ENCODE measurements at places on chromosomes 11 and 22.
A peak's percentile ranks its signal among the peaks of the same experiment; 100 is the strongest.

GRCh38 chr11:72668629-72669347 is 5.4 kb downstream of the PDE2A start:
- no peak for DNase-seq

GRCh38 chr11:22690871-22691270 is 24.5 kb downstream of the GAS2 start:
- DNase-seq, result no peak

DNA sequence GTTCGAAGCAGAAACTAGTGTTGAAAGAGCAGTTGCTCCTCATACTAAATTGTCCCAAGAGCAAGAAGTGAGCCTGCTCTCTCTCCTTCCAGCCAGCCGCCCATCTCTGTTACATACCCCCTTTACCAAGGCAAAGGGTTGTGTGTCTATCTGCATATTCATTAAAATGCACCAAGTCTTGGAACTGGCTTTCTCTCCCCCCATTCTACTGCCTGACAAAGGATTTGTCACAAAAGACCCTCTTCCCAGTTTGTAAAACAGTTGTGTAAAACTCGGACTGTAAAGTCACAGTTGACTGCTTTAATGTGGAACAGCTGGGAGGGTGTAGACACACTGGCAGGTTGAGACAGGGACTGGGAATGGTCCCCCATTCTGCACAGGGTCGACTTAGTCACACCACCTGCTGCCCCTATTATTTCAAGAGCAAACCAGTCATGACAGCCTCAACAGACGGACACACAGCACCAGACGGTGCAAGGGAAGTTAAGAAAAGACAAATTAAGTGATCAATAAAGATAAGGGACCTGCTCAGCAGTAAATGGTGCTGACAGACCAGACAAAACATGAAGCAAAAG is 60.0 kb upstream of the HTATIP2 start:
- DNase-seq, result no peak

DNA sequence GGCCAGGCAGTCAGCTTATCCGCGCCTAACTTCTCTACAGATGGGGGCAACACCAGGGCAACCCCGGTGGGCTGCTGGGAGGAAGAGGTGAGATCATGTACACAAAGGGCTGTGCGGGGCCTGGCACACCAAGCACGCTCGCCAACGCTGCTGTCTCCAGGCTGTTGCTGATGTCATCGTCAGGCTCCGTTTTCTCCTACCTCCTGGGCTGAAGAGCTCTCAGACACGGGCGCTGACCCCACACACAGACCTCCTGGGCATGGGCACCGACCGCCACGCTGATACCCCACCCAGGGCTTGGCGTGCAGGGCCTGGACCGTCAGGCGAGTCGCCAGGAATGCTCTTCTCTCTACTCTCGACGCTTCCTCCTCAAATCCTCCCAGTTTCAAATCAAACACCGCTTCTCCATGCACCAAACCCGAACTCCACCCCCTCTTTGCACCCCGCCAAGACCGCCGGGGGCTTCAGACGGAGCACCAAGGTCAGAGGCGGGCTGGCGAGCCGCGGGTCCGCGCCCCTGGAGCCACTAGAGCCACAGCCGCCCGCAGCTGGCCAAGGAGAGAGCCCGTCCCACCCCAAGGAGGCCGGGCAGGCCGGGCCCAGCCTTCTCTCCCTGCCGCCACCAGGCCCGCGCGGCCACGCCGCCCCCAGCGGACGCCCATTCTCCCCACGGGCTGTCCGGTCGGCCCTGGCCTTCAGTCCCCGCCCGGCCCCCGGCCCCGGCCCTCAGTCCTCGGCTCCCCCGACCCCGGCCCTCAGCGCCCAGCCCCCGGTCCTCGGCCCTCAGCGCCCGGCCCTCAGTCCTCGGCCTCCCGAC is 772 bp downstream of the SBF1 start:
- DNase-seq, result peak; percentile 58

GRCh38 chr11:12245549-12246016 is 131.8 kb upstream of the PARVA start:
- no peak for DNase-seq

DNA sequence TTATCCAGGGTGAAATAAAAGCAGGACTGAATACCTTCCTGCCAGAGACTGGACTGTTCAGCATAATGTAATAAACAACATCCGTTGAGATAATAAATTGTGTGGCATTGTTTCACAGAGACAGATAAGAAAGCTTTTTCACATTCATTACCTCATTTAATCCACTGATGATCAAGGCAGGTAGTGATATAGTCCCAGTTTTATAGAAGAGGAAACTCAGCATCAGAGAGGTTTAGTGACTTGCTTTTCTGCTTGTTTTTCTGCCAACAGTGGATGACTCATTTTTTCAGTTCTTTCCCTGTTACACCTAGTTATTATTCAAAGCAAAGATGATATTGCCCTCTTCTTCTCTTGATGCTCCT is 4.0 kb downstream of the MYO18B start:
- no peak for DNase-seq

GRCh38 chr22:35346596-35347220 is 34.2 kb upstream of the HMOX1 start:
- DNase-seq, result no peak

DNA sequence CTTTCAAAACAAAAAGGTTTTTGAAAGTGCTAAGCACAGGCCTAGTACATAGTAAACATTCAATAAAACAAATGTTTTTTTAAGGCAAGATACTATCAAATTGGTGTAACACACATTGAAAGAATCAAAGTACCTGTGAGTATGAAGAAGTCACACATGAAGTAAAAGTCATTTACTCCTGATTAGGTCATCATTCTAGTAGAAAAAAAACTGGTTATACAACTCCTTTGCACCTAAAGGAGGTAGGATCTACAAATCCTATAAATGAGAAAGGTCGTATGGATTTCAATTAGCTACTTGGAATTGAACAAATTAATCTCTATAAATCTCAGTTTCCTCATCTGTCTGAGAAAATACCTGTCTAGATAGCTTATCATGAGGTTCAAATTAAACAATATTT is 80.8 kb downstream of the SIK3 start:
- no peak for DNase-seq

DNA sequence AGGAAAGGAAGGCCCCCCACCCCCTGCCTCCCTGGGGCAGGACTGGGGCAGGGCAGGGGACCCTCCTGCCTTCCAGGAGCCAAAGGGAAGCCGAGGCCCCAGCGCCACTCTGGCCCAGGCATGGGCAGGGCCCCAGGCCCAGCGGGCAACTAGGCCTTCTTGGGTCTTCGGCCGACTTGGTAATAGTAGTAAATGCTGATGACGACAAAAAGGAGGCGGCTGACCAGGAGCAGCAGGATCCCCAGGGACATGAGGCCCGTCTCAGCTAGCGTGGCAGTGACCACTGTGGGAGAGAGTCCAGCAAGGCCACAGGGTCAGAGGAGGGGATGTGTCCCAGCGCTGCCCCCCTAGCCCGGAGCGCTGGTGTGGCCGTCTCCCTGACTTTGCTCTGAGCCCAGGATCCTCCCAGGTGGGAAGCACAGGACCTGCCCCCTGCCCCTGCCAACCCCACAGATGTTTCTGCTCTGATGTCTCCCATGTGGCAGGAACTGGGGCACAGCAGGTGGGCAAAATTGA is 15.9 kb downstream of the TP53I11 start:
- DNase-seq, result no peak

GRCh38 chr11:96259134-96259830 is 83.7 kb downstream of the MAML2 start:
- no peak for DNase-seq

DNA sequence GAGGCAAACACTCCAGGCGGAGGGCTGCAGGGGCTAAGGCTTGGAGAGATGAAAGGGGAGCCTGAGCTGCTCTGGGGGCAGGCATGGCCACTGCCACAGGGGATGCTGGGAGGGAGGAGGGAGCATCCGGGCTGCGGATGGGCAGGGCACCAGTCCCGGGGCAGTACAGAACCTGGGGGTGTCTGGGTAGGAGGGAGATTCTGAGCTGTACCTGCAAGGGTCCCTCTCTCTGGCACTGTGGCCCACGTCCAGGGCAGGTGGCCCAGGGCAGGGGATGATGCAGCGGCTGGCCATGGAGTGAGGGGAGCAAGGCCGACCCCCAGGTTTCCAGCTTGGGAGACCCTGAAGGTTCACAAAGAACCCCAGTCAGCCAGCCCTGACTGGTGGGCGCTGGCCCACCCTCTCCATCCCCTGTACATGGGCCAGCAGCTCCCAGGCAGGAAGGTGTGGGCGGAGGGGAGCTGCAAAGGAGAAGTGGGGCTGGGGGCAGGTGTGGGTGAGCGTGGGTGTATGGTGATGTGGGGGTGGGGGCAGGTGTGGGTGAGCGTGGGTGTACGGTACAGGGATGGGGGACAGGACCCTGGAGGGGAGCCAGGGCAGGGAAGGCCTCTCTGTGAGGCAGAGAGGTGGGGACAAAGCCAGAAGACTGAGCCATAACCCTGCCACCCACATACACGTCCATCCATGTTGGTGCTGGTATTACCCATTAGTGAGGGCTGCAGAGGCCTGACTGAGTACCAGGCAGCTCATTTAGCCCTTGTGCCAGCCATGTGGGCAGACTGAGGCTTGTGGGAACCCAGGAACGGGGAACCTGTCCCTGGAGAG is 2.2 kb upstream of the TNFRSF13C start:
- no peak for DNase-seq

Data from mesothelial cell of epicardium (in vitro differentiated cells).